ENCODE measurements at places on chromosomes 16 and 17.

- peak; percentile 76 for DNase-seq
Measured at GRCh38 chr17:15436473-15437302, 30.7 kb downstream of the CDRT4 start.

DNA sequence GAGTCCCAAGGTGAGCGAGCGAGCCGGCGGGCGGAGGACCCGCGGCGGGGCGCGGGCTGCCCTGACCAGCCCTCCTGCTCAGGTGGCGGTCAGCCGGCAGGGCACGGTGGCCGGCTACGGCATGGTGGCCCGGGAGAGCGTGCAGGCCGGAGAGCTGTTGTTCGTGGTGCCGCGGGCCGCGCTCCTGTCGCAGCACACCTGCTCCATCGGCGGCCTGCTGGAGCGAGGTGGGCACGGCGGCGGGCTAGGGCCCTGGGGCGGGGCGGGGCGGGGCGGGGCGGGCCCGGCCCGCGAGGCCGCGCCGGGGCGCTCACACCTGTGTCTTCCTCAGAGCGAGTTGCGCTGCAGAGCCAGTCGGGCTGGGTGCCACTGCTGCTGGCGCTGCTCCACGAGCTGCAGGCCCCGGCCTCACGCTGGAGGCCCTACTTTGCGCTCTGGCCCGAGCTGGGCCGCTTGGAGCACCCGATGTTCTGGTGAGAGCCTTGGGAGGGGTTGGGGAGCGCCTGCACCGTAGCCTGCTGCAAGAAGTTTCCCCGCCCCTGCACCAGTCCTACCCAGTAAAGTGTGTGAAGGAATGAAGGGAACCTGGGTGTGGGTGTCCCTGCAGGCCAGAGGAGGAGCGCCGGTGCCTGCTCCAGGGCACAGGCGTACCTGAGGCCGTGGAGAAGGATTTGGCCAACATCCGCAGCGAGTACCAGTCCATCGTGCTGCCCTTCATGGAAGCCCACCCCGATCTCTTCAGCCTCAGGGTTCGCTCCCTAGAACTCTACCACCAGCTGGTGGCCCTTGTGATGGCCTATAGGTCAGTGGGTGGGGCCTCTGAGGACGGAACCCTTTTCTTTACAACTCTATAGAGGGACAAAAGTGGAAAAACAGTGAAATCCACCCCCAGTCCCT, 802 bp downstream of the SETD6 start:
- peak; percentile 27 for DNase-seq

- DNase-seq, result no peak
Measured at GRCh38 chr17:7384489-7385081, 3.7 kb downstream of the TNK1 start.

- no peak for DNase-seq
Measured at GRCh38 chr17:7003745-7004144, 7.9 kb downstream of the ALOX12 start.

- DNase-seq, result no peak
Measured at GRCh38 chr17:40017422-40018080, 2.3 kb downstream of the CSF3 start.

DNA sequence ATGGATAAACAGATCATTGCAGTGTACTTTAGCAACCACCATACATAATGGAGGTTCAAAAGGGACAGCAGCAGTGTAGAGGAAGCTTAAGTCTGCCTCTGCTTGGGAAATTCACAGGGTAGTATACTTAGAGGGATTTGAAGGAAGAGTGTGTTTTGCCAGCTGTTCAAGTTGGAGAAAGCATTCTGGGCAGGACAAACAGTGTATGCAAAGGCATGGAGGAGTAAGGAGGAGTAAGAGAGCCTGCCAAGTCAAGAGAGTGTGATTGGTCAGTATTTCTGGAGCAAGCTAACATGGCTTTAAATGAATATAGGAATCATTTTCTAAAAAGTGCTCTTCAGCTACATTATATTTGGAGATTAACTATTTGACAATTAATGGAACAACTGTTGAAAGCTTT, 22.9 kb upstream of the PHAF1 start:
- DNase-seq, result no peak

GRCh38 chr16:89189358-89190025, 10.8 kb downstream of the SLC22A31 start:
- no peak for DNase-seq

- DNase-seq, result peak; percentile 81
Measured at GRCh38 chr16:81004646-81005353, 1.9 kb downstream of the CMC2 start.

GRCh38 chr17:50440172-50440837, 14.3 kb downstream of the ACSF2 start:
- DNase-seq, result no peak

- DNase-seq, result no peak
Measured at GRCh38 chr17:28645576-28645939, 600 bp upstream of the BLTP2 start.

DNA sequence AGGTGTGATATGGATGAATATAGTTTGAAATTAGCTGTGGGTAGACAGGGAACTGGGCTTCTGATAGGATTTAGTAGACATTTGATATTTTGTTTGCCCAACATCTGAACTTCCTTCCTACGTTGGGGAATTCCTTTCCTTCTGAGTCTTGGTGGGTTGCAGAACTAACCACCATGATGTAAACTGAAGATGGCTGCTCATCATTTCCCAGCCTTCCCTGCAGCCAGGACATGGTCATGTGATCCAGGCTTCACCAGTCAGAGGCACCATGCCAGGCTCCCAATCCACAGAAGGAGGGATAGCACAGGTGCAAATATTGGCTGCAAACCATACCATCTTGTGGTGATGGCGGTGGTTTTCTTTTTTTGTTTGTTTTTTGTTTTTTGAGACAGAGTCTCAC, 57.4 kb downstream of the EMP2 start:
- DNase-seq, result no peak

DNA sequence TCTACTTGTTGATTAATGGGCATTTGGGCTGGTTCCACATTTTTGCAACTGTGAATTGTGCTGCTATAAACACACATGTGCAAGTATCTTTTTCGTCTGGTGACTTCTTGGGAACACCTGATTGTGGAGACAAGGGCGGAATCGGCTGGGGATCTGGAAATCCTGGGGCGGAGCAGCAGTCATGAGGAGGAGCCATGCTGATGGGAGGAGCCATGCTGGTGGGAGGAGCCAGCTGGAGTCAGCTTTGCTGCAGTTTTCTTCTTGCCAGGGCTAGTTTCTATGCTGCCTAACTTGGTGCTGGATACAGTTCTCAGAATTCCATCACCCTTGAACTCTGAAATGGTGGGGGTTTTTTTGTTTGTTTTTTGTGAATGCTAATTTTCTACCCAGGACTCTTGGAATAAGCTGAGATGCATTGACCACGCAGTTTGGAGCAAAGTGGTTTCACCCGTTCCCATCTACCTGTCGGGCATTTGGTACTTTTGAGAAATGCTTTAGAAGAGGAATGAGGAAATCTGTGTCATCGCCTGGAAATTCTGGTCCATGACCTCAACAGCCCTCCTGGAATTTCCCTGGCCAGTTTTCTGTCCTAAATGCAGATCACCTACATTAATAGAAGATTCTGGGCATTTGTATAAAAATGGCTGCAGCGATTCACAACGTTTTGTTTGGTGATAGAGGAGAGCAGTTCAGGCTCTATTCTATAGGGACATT, 217.4 kb upstream of the ZFHX3 start:
- no peak for DNase-seq

GRCh38 chr17:1001640-1002411, 4.9 kb downstream of the TIMM22 start:
- no peak for DNase-seq

DNA sequence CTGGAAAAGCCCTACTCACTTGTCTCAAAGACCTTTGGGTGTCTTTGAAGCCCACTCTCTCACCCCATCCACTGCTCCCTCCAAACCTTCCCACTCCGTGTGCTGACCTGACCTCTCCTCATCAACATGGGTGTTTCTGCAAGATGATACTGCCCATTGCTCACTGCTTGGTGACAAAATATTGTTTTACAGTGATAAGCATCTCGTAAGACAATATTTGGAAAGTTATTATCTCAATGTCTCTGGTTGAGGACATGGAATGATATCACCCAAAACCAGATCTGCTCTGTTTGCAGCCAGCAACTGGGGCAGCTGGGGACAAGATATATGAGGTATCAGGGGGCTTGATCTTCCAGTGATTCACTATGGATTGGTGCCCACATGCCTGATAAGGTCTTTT, 195.8 kb downstream of the SALL1 start:
- no peak for DNase-seq

GRCh38 chr17:57375770-57376225, 119.5 kb downstream of the MSI2 start:
- DNase-seq, result no peak

DNA sequence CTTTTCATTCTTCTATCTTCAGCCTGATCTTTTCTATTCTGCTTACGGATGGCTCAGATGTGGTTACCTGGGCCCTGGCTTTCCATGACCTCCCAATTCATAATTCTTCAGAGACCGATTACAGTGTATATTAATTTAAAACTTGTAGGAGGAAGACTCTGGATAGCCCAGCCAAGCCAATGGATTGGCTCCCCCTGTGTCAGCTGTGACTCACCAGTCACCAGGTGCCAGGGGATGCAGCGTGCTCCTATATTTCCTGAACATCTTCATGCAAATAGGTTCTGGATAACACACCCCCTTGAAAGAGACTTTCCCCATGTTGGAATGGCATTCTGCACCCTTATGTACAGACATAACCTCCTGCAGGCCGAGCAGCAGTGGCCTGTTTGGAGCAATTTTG, 208.3 kb upstream of the WSCD1 start:
- no peak for DNase-seq

DNA sequence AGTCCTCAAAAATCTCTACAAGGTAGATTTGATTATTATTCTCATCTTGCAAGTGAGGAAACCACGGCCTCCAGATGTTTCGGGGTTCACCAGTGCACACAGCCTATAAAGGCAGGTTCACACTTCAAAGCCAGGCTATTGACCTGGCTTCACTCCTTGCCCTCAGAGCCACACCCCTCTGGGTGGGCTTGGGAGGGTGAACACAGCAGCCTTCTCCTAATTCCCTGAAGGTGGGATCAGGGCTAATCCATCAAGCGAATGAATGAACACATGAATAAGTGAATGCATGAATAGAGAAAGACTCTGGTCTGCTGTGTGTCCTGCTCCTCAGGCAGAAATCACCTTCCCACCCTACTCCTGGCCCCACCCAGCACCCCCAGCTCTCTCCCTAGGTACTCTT, 139.0 kb downstream of the CYLD start:
- DNase-seq, result no peak

- no peak for DNase-seq
Measured at GRCh38 chr16:72935896-72936295, 112.0 kb downstream of the ZFHX3 start.

GRCh38 chr16:48117217-48118105, 38.3 kb downstream of the ABCC12 start:
- peak; percentile 65 for DNase-seq

- DNase-seq, result peak; percentile 31
Measured at GRCh38 chr17:64635647-64636305, 26.3 kb downstream of the SMURF2 start.

GRCh38 chr17:48835971-48836370, 5.1 kb downstream of the CALCOCO2 start:
- DNase-seq, result peak; percentile 42

DNA sequence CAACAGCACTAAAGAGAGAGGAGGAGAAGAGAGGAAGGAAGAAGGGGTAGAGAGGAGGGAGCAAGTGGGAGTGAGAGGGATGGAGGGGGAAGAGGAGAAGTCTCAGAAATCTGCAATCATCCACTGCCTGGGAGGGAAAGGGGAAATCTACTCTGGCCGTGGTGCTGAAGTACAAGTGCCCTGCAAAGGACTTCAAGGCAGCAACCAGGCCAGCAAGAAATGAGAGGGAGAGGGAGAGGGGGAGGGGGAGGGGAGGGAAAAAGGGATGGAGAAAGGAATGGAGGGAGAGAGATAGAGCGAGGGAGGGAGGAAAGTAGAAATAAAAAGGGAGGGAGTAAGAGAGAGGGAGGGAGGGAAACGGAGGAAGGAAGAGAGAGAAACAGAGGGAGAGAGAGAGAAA, 130.8 kb upstream of the EEF2KMT start:
- DNase-seq, result no peak

- no peak for DNase-seq
Measured at GRCh38 chr17:77966476-77966875, 8.0 kb downstream of the TNRC6C start.

GRCh38 chr16:66487580-66488275, 60.6 kb downstream of the BEAN1 start:
- no peak for DNase-seq

DNA sequence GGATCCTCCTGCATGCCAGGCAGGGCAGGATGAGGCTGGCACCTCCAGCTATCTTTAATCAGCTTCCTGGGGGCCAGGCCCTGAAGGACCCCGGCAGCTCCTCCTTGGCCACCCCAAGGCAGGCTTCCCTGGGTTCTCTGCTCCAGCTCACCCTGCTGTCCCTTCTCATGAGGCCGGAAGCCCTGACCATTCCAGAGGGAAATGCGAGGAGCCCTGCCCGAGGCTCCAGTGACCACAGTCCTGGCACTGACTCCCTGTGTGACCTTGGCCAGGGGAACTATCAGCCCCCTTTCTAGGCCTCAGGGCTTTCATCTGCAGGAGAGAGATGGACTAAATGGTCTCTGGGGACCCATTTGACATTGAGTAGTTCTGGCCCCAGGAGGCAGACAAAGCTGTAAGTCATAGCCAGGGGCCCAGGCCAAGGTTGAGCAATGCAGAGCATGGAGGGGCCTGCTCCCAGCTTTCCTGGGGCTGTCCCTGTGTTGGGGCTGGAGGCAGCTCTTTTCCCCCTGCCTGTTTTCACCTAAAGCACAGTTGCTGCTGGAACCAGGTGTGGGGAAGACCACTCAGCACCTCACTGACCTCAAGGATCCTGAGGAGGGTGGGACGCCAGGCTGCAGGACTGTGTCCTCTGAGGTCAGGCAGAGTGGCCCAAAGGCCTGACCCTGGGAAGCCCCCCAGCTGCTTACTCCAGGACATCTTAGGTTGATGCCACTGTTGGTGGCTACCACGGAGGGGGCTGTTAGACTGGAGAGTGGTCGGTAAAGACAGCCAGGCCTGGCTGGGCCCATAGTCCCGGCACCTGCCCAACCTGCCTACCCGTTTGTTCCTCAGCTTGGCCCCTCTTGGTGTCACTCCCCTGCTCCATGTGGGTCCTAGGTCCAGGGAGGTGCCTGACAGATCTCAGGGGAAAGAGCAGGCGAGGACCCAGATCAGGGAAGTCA, 8.1 kb downstream of the KCNH6 start:
- DNase-seq, result no peak

- DNase-seq, result no peak
Measured at GRCh38 chr16:85457366-85457765, 155.8 kb upstream of the GSE1 start.

GRCh38 chr16:9408297-9408878, 316.9 kb downstream of the HAPSTR1 start:
- DNase-seq, result no peak

- peak; percentile 97 for DNase-seq
Measured at GRCh38 chr17:80254396-80255251, 6.0 kb upstream of the RNF213 start.

GRCh38 chr17:37432671-37433070, 26.0 kb downstream of the TADA2A start:
- DNase-seq, result no peak

GRCh38 chr17:78526231-78527025, 50.8 kb downstream of the DNAH17 start:
- DNase-seq, result no peak

- peak; percentile 23 for DNase-seq
Measured at GRCh38 chr17:41308251-41308917, 725 bp downstream of the KRTAP16-1 start.

GRCh38 chr17:40218006-40218739, 931 bp upstream of the WIPF2 start:
- no peak for DNase-seq

GRCh38 chr16:4692460-4693295, 684 bp upstream of the NUDT16L1 start:
- DNase-seq, result peak; percentile 7
